Kidney epithelial cell (primary cell): ENCODE measurements at places on chromosomes 12 and 14. TPM values are rescaled to one million over a fixed set of nuclear protein-coding genes. Genes with fewer than 3 reads are reported as not detected.

DNA sequence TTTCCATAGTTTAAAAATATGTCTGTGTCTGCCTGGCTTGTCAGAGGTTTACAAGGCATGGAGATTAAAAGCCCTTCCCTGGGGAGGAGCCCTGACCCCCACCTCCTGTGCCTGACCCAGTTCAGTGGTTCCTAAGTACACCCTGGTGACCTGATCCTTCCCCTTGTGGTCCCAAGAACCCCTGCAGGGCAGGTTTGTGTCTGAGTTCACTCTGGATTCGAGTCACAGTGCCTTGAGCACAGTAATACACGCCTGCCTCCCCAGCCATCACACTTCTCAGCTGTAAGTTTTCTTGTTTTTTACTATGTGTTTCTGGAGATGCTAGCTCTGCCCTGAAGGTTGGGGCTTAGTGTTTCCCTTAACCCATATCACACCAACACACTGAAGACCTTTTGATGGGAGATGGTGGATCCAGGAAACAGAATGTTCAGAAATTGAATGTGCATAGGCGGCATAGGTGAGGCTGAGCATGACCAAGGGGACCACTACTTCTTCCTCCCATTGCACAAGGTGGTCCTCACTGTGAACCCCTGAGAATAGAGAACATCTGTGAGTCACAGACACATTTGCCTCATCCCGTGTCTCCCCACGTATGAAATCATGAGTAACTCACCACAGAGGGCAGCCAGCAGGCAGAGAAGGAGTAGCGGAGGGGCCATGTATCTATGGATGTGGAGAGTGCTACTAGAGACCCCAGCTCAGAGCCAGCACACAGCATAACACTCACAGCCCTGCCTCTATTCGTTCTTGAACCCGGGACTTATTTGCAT is 962.9 kb downstream of the TMEM121 start:
- DNase-seq: no peak

DNA sequence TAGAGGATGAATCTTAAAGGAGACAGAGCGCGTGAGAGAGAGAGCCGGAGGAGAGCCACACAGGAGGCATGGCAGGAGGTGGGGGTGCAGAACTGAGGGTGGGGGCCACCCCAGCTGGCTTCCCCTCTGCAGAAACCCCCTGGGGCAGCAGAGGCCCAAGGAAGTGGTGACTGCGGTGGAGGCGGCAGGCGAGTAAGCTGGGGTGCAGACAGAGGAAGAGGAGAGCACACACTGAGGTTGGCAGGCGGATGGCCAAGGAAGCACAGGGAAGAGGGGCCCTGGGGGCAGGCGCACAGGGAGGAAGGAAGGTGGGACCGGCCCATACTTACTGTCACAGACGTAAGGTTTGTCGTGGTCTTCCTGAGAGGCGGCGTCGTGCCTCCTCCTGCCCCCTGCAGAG is 179.8 kb downstream of the DPF3 start:
- DNase-seq: no peak

Gene LRP1-AS
- not detected in 2 replicates for total RNA-seq

Gene RASSF9
- total RNA-seq: 2.2 and 2.5 TPM in 2 replicates

Gene BDKRB2
- total RNA-seq: 0.89 and 1.2 TPM in 2 replicates
